Fibroblast of skin of scalp (primary cell): ENCODE measurements at places on chromosomes 7 and 10.

DNA sequence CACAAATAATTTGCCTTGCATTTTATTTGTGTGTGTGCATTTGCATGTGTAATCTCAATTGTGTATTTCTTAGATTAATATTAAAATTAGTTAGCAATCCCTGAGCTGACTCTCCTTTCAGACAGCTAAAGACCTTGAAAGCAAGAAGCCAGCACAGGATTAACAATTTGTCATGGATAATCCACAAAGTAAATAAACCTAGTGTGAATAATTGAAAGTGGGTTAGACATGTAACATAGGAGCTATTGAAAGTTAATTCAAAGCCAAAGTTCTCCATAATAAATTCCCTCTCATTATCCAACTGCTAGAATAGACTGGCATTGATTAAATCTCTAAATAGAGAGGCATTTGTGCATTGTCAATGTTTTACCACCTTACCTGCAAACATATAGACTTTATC is 326.1 kb downstream of the PLXDC2 start:
- no peak for DNase-seq

DNA sequence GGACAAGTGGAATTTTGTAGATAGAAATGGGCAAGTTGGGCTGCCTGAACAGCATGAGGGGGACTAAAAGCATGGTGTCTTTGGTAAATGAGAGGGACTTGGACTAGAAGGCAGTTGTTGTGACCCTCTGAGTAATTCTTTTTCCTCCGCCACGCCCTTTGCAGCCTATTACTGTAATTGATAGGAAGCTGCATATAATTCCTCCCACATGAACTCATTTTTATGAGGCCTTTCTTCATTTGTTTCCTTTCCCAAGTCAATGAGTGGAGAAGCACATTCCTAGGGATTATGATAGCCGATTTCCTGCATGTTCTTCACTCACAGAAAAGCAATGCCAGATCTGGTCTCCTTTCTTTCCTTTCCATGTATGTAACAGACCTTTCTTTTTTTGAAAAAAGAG is 27.7 kb downstream of the ZSCAN25 start:
- no peak for DNase-seq

GRCh38 chr7:69864822-69865221 is 266.5 kb downstream of the AUTS2 start:
- DNase-seq: no peak

GRCh38 chr10:49001870-49002672 is 62.4 kb upstream of the LRRC18 start:
- DNase-seq: no peak

- DNase-seq: no peak
Observed at GRCh38 chr7:142308918-142309317, 51.1 kb upstream of the PRSS58 start.
